ENCODE measurements at places on chromosomes 12 and 14. TPM values are rescaled to one million over a fixed set of nuclear protein-coding genes. Genes with fewer than 3 reads are reported as not detected.
A peak's percentile ranks its signal among the peaks of the same experiment; 100 is the strongest.

The IRAK3 gene
- 18.7 TPM for total RNA-seq

The KCNC2 gene
- not detected for total RNA-seq

The BHLHE41 gene
- 4.6 TPM for total RNA-seq

GRCh38 chr12:45498645-45499044 lies 230.9 kb upstream of the ARID2 start:
- no peaks in the 10 kb centered on the region for H3K36me3 ChIP-seq
- DNase-seq: no peak
- H3K27ac ChIP-seq: no peak overlapping the region
- no peak overlapping the region for H3K4me3 ChIP-seq

- no peak for DNase-seq
- no peak overlapping the region for H3K27ac ChIP-seq
- no peaks in the 10 kb centered on the region for H3K4me1 ChIP-seq
- H3K36me3 ChIP-seq: no peaks in the 10 kb centered on the region
- no peaks in the 10 kb centered on the region for H3K27me3 ChIP-seq
- no peak overlapping the region for H3K4me3 ChIP-seq
These were observed 10.4 kb downstream of the DTX1 start for GRCh38 chr12:113066813-113067400.

GRCh38 chr12:128684352-128684751 lies 139.4 kb downstream of the SLC15A4 start:
- no peaks in the 10 kb centered on the region for H3K4me1 ChIP-seq
- no peak overlapping the region for H3K4me3 ChIP-seq
- peak; percentile 51 for DNase-seq
- H3K36me3 ChIP-seq: no peaks in the 10 kb centered on the region
- no peaks in the 10 kb centered on the region for H3K27me3 ChIP-seq

The HSPB8 gene
- 49.7 TPM for total RNA-seq

The CFL2 gene
- 231 TPM for total RNA-seq

DNA sequence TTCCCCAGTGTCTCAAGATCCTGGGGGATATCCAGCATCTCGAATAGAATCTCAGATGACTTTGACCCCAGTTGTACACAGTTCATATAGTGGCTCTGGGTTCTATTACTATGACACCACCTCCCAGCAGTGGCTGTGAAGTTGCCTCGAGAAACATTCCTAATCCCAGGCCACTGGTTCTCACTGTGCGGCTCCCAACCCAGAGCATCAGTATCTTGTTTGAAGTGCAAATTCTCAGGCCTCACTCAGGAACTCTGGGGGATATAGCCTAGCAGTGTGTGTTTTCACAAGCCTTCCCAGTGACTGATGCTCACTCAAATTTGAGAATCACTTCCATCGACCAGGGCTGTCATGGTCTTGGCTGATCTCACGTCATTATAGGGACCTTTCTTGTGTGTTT lies 69.3 kb upstream of the IGF1 start:
- H3K27me3 ChIP-seq: no peaks in the 10 kb centered on the region
- no peaks in the 10 kb centered on the region for H3K4me1 ChIP-seq
- H3K4me3 ChIP-seq: no peak overlapping the region
- H3K27ac ChIP-seq: no peak overlapping the region
- no peak for DNase-seq
- no peaks in the 10 kb centered on the region for H3K36me3 ChIP-seq

DNA sequence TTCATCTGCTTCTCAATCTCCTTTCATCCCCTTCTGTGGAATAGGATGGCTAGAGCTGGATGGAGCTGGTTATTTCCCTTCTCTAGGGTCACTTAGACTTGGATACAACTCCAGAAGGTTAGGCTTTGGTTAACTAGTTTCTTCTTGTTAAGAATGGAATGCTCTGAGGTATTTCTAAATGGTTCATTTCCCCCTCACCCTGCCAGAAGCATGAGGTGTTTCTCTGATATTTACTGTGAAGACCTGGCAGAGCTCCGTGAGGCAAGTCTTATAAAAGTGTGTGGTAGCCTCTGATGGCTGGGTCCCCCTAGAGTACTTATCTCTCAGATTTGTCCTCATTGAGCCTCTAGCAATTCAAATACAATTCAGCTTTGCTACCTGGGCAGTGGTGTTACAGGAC lies 207.9 kb downstream of the SLC16A7 start:
- no peaks in the 10 kb centered on the region for H3K27me3 ChIP-seq
- peak overlapping the region; percentile 81 for H3K27ac ChIP-seq
- no peaks in the 10 kb centered on the region for H3K36me3 ChIP-seq
- H3K4me3 ChIP-seq: peak overlapping the region; percentile 35
- no peak for DNase-seq

DNA sequence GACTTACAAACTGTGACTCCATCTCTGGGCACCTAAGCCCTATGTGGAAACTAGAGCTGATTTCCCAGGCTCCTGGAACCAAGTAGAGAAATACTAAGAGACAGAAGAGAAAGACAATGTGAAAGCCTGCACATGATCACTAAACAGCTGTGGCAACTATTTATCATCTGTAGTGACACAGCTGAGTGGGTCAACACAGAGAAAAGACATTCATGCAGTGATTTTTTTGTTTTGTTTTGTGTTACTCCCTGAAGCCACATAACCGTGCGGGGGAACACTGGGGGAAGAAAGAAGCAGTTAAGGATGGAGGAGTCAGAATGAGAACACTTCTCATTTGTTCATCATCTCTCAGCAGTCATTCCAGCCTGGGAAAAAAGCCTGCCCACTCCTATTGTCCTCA lies 1.5 kb downstream of the PRR4 start:
- no peaks in the 10 kb centered on the region for H3K4me1 ChIP-seq
- H3K27ac ChIP-seq: no peak overlapping the region
- no peaks in the 10 kb centered on the region for H3K36me3 ChIP-seq
- no peak overlapping the region for H3K4me3 ChIP-seq

The ITGB7 gene
- not detected for total RNA-seq

All from uterus (tissue), 4 donors.